ENCODE measurements at places on chromosomes 16 and 17.

GRCh38 chr16:78097548-78097947 is 1.9 kb upstream of the WWOX start:
- DNase-seq, result no peak

DNA sequence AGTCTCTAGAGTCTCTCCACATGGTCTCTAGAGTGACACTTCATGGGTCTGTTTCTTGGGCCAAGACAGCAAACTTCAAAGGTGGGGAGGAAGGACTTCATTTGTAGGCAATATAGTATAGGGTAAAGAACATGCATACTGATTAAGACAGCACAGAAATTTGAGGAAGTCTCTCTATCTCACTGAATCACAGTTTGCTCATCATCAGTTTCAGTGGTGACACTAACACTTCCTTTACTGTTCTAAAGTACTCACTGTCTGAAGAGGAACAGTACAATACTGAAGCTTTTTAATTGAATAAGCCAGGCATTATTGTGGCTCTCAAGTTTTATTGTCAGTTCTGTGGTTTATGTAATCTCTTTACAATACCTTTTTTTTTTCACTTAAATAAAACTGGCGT is 656.4 kb upstream of the CDH8 start:
- no peak for DNase-seq

- DNase-seq, result peak; percentile 78
Measured at GRCh38 chr17:64661976-64662773, at the start of gene SMURF2. SMURF2 (minus strand) TSS chr17:64662307; CDS start chr17:64661880, 427 bp downstream.

DNA sequence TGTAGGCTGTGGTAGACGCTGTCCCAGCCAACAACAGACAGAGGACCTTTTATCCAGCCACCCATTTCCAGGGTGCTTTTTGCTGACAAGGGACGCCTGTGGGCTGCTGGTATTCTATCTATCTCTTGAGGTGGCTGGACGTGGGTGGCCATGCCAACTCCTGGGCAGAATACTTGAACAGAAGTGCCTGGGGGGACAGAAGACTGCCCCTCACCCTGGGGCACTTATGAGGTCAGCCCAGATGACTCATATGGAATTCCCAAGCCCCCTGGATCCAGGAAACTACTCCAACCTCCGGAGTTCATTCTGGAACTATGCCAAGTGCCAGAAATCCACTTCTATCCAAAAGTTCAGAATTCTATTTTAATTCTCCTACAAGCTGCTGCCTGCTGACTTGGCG is 61.3 kb downstream of the CDRT4 start:
- no peak for DNase-seq

DNA sequence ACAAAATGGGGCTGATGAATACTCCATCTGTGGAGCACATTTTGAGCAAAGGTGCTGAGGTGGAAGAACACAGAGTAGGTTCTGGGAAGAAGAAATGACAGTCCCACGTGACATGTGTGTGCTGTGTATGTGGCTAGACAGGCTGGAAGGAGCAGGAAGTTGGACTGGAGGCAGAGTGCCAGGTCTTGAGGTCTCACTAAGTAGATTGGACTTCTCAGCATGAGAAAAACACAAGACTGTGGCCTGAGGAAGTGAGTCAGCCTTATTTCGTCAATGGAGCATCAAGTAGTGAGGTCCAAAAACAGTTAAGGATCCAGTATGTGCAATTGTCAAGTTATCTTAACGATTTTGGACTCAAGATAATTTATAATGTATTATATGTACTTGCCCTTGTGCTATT is 736.5 kb downstream of the KCNJ2 start:
- DNase-seq, result no peak

DNA sequence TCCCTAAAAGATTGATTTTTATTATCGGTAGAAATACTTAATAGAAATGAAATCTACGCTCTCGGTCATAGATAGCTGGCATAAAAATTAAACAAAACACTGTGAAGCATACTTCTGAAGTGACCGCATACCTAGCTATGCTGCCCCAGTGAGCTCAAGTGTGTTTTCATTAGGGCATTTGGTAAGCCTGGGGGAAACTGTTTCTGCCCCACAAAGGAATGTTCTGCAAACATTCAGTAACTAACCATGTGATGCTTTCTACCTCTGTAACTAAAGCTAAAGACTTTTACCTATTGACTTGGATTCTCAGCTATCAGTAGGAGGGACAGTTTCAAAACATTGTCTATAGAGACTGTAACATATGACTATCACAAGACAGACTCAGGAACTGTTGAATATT is 93.5 kb upstream of the HSBP1 start:
- no peak for DNase-seq

- DNase-seq, result no peak
Measured at GRCh38 chr17:69716556-69716955, 302.1 kb downstream of the MAP2K6 start.

DNA sequence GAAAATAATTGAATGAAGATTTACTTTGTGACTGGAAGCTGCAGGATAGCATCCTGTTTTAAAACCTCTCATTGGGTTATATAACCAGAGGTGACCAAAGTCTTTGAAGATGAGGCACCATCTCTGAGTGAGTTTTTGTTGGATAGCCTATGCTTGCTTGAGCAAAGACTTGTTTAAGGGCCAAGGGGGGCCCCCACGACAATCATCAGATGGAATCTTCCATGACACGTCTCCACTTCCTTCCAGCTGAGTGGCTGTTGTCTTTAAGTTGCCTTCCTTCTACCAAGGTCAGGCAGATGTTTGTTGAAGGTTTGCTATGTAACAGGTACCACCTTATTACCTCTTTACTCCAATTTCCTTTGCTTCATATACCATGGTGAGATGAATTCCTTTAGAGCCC is 188.8 kb downstream of the PRKCA start:
- DNase-seq, result no peak

GRCh38 chr17:39603304-39604016 is 4.3 kb downstream of the NEUROD2 start:
- DNase-seq, result no peak

DNA sequence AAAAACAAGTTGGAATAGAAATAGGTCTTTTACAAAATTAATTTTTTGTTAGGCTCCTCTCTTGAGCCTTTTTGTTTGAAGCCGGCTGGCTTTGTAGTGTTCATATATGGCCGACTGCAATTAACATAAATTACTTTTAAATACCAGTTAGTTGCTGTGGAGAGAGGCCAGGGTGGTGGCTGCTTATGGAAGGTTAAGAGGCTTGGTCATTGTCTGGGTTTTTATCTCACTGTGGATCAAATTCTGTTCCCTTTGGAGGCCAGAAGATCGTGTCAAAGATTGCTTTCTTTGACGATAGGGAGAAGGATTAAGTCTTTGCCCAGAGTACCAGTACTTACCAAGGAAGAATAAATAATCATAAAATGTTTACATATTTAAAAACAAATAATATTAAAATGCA is 39.9 kb downstream of the MSI2 start:
- no peak for DNase-seq

DNA sequence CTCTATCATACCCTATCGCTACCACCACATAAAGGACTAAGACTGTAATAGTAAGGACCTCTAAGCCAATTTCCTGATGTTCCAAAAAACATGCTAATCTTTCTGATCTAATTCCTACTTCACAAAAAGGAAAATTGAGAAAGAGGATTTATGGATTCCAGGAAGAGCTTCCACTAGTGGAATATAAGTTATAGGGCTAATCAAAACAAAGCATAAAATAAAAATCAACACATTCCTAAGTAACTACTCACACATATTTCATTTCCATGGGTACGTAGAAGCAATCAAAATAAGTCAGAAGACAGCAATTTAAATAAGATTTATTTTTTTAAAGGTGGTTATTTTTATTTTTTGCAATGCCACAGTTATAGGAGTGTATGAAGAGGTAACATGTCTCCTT is 12.4 kb downstream of the CCDC43 start:
- DNase-seq, result no peak

- DNase-seq, result no peak
Measured at GRCh38 chr16:72927199-72928089, 120.5 kb downstream of the ZFHX3 start.

- DNase-seq, result no peak
Measured at GRCh38 chr17:34151102-34151501, 104.0 kb upstream of the CCL2 start.

DNA sequence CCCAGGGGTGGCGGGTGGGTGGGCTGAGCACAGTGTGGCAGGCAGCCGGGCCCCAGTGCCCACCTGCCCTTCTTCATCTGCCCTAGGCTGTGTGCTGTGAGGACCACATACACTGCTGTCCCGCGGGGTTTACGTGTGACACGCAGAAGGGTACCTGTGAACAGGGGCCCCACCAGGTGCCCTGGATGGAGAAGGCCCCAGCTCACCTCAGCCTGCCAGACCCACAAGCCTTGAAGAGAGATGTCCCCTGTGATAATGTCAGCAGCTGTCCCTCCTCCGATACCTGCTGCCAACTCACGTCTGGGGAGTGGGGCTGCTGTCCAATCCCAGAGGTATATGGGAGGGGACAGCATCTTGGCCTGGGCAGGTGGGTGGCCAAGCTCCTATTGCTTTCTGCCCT is 6.4 kb downstream of the GRN start:
- DNase-seq, result no peak

- no peak for DNase-seq
Measured at GRCh38 chr16:11164482-11165270, 91.3 kb downstream of the SOCS1 start.

DNA sequence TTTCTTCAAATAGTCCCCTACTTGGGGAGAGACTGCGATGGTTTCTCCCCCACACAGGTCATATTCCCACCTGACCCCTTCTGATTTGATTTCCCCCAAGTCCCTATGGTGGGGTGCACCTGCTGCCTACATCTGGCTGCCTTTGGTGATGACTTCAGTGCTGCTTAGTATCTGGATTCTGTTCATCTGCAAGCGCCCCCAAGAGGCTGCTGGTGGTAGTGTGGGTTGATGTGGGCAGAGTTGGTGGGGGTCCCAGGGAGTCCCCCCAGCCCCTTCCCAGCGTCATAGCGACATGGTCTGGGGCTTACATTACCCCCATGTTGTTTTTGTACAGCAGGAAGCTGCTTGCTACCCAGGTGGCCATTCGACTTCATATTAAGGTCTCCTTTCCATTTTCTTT is 99.2 kb downstream of the NTN1 start:
- no peak for DNase-seq

- DNase-seq, result no peak
Measured at GRCh38 chr16:72475688-72476087, 303.7 kb upstream of the PMFBP1 start.

DNA sequence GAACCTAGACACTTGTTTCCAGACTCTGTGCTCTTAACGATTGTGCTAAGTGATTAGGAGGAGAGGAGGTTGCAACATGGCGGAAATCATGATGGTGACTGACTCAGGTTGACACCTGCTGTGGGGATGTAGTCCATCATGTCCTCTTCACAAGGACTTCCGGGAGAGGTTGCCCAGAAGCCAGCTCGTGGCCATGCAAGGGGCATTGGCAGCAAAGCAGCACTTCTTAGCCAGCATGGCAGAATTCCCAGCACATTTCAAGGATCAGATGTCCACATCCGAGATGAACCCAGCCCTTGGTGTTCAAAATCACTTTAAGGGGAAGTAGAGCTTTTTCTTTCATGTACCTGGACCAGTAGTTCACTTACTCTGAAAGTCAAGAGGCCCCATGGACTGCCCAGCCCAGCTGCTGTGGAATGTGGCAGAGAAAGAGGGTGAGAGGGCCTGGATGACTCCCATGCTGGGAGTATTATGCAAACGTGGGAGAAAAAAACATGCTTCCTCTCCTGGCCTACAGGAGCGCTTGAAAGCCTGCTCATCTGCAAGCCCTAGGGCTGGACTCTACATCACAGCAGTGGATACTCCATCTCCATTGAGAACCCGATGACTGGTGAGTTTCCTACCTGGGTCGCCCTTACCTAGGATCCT is 65.5 kb downstream of the IRX6 start:
- DNase-seq, result no peak

GRCh38 chr16:4602331-4602730 is 12.4 kb downstream of the UBALD1 start:
- no peak for DNase-seq

DNA sequence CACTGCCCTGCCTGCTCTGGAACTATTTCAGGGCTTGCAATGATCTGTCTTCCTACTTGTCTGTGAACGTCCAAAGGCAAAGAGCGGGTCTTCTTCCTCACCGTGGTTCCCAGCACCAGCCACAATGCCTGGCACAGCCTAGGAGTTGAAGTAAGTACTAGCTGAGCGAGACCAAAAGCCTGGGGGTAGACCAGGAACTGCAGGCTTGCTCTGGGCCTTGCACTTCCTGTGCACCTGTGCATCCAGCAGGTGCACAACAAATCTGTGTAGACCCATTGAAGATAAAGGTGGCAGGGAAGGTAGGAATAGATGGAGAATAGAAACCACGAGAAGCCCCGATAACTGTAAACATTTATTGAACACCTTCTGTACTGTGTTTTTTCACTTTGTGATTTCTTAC is 4.6 kb downstream of the FAM171A2 start:
- DNase-seq, result no peak

DNA sequence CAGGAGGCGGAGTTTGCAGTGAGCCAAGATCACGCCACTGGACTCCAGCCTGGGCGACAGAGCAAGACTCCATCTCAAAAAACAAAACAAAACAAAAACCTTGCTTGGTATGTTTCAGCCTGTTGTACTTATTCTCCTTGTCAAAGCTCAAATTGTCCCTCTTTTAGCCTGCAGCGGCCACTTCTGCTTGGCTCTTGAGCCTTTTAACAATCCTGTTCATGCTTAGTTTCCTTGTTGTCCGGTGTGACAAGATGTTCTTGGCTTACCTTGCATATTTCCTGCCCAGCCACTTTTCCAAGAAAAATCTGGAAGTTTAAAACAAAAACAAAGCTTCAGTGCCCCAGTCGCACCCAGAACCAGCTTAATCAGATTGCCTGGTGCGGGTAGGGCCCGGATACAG is 81.0 kb downstream of the ABCC1 start:
- DNase-seq, result no peak

GRCh38 chr16:80500116-80500859 is 40.5 kb upstream of the DYNLRB2 start:
- DNase-seq, result no peak

GRCh38 chr16:67433131-67433719 is 2.3 kb downstream of the HSD11B2 start:
- DNase-seq, result no peak

DNA sequence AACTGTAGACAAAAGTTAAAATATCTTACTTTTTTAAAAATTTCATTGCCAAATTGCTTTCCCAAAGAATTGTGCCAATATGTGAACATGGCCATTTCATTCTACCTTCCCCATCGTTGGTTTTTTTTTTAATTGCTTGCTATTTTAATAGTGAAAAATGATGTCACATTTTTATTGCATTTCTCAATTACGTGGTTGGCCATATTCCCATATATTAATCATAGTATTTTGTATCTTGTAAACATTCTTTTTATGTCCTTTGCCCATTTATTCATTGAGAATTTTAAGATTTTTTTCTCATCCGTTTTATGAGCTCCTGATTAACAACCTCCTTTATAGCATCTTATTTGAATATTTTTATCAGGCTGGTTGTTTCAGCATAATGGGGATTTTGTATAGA is 7.2 kb downstream of the OMG start:
- DNase-seq, result no peak

DNA sequence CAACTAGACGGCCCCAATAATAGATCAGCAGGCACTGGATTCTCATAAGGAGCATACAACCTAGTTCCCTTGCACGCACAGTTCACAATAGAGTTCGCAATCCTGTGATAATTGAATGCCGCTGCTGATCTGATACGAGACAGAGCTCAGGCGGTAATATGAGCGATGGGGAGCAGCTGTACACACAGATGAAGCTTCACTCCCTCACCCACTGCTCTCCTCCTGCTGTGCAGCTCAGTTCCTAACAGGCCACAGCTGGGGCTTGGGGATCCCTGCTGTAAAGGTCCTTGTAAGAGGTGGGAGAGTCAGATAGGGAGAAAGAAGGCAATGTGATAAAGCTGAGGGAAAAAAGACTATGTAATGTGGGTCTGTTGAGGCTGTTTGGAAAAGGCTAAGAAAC is 577.5 kb downstream of the RBFOX1 start:
- no peak for DNase-seq

GRCh38 chr17:2736956-2737355 is 12.5 kb downstream of the CCDC92B start:
- DNase-seq, result no peak

Data from activated naive CD4-positive, alpha-beta T cell treated with Interleukin-2 at 50 U/mL for 16 hours (primary cell).